ENCODE measurements at places on chromosomes 7 and 10.

- no peak for DNase-seq
Observed at GRCh38 chr10:129101232-129101980, 365.6 kb upstream of the MGMT start.

- no peak for DNase-seq
Observed at GRCh38 chr10:45371560-45371959, 2.5 kb upstream of the ALOX5 start.

GRCh38 chr7:138257459-138258196 lies 181.4 kb downstream of the AKR1D1 start:
- no peak for DNase-seq

DNA sequence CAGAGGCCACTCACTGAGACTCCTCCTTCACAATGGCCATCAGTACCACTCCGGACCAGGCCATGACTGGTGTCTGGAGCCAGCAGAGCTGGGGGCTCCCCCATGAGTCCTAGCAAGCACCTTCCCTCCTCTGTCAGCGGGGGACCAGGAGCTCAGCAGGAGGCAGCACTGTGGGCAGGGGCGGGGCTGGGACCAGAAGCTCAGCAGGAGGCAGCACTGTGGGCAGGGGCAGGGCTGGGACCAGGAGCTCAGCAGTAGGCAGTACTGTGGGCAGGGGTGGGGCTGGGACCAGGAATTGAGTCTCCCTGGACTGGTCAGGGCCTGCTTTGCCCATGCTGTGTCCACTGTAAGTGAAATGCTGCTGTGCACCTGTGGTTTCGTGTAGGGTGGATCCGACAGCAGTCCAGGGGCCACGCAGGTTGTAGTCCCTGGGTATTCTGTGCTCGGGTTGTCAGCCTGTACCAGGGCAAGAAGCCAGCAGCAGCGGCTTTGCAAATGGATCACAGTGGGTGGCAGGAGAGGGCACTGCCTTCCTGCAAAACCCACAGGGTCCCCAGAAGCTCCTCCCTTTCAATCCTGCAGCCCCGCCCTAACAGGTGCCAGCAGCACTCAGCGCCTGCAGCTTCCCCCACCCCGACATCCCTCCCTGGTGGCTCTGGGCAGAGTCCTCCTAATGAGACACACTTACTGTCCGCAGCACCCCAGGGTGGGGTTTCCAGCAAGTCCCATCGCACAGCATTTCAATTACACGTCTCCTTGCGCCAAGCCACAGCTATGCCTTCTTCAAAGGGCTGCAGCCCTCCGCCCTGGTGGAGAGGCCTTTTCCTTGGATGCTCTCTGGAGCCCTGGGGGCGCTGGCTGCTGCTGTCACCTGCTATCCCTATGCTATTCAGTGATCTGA lies 220.5 kb downstream of the TCERG1L start:
- DNase-seq = no peak

GRCh38 chr10:45144326-45145070 lies 143.8 kb downstream of the ZNF22 start:
- DNase-seq = no peak

GRCh38 chr7:129919492-129919891 lies 33.3 kb downstream of the UBE2H start:
- no peak for DNase-seq

DNA sequence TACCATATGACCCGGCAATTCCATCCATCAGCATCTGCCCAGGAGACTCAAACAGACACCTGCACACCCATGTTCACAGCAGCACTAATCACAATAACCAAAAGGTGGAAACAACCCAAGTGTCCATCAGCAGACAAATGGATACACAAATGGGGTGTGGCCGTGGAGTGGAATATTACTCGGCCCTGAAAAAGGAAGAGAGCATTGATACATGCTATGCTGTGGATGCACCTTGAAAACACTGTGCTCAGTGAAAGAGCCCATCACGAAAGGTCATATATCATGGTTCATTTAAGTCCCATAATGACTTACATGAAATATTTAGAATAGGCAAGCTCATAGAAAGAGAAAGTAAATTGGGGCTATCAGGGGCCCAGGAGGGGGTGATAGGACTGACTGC lies 57.5 kb upstream of the DNAAF5 start:
- no peak for DNase-seq

GRCh38 chr7:28069807-28070206 lies 110.8 kb downstream of the JAZF1 start:
- DNase-seq = no peak

- no peak for DNase-seq
Observed at GRCh38 chr7:44306606-44307005, 18.8 kb downstream of the CAMK2B start.

- no peak for DNase-seq
Observed at GRCh38 chr7:143145-143751, 49.1 kb upstream of the FAM20C start.

GRCh38 chr7:132347858-132348257 lies 228.4 kb downstream of the PLXNA4 start:
- DNase-seq = no peak

DNA sequence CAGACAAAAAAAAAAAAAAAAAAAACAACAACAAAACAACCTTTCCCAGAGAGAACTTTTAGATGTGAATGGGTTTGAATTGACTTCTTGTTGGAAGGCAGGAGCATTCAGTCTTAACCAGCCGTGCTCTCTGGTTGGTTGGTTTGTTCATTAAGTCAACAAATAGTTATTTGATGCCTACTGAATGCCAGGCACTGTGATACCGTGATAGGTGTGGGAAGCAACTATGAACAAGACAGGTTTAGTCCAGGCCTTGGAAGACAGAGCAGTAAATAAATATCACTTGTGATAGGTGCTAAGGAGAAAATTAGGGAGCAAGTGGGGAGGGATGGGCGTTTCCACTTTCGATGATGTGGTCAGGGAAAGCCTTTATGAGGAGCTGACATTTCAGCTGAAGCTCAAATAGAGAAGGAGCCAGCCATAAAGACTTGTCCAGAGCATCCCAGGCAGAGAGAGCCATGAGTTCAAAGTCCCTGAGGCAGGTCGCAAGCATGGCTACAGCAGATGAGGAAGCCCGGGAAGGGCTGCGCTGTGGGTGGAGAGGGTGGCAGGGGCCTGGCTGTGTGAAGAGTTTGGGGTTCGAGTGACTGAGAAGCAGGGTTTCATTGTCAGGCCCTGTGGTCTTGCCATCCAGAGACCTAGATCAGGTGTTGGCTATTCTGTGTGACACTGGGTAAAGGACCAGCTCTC lies 8.0 kb downstream of the TSPAN15 start:
- DNase-seq = no peak

DNA sequence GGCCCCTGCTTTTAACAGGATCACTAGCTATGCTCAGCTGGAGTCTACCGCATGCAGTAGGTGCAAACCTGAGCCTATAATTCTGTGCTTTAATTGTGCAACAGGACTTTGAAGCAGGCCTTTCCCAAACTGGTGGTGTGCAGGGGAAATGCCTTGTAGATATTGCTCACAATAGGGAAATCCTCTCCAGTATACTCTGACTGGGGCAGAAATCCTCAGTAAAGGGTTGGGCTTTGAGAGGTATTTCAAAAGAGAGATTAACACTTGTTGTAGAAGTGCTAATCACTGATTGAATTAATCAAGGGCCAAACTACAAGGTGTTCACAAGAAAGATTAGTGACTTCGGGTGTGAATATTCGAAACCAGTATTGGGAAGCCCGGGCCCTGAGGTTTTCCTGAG lies 58.5 kb upstream of the EXOC6 start:
- DNase-seq = no peak

DNA sequence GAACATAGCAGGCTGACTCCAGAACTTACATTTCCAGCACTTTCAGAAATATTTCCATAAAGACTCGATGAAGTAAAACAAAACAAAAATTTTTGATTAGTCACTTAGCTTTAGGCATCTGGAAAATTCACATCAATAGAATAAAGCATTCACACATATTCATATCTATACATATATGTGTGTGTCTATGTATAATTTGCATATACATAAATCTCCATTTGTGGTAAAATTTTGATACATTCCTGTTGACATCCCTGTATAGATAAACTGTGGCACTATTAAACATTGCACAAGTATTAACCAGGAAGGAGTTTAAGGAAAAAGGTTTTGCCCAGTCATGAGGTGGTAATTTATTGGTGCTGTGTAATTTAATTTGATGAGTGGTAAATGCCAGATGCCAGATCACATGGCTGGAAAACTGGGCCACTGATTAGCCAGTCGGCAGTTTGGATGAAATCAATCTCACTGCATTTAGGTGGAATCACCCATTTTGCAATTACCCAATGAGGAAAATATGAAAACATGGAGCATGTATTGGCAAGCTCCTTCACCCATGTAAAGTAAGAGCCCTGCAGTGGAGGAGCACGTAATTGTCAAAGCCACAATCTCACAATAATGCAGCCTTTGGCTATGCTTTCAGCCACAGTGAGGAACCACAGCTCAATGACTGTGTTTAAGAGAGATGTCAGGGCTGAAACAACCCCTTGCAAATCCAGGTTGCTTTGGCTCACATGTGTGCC lies 294.6 kb downstream of the RNLS start:
- no peak for DNase-seq

DNA sequence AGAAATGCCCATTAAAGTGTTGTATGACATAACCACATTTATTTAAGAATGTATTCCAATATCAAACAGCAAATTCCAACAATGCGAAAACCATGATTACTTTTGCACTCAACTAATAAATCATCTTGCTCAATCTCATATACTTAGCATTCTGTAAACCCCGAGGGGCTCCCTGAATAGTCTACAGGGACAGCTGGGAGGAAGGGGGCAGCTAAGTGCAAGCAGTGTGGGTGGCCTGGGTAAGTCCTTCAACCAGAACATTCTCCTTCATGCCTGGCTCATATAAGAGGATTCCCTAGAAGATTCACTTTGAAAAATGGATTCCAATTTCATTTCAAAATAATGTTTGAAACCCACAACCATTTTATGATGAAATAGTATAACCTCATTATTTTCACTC lies 355.5 kb downstream of the CDC14C start:
- DNase-seq = no peak

- no peak for DNase-seq
Observed at GRCh38 chr10:122749886-122750285, 50.2 kb upstream of the C10orf120 start.

DNA sequence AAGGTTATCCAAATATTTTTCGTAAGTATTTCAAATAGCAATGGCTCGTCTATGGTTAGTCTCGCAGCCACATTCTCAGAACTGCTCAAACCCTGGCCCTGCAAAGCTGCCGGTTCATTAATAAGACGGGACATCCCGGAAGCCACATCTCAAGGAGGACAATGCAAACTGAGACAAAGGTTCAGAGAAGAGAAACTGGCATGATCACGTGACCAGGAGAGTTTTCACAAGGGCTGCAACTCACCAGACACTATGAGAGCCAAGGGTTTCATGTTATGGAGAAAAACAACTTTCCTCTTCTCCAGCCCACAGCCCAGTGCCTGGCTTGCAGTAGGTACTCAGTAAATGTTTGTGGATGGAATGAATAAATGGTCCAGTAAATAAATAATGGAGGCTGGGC lies 5.0 kb upstream of the HSPA12A start:
- DNase-seq = no peak

DNA sequence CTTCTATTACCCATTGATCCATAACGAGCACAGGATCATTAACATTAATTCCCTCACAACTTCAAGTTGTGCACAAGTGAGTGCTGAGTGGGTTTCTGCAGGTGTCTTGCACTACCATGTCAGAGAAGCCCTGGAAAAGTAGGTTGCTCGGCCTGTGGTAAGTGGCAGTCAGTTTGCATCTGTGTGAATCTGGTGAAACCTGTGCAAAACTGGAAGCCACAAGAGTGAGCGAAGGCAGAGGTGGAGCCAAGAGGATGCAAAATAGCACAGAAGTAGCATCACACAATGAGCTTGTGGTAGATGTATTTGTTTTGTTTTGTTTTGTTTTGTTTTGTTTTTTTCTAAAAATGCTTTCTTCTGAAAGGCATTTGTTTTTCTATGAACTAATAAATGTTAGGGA lies 181.5 kb downstream of the THSD7A start:
- no peak for DNase-seq

DNA sequence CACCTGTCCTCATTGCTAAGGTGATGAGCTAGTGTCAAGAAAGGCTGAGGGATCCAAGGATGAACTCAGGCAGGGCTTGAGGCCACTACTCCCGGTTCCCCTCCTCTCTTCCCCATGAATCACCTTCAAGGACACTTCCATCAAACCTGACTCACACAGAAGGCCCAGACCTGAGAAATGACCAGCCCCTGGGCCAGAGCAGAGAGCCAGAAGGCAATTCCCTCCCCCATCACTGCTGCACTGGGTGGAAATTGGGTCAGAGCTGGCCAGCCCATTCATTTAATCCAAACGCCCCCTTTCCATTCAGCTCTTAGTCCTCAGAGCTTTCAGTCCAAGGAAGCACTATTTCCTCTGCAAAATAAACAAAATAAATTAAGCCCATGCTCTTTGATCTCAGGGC lies 182.0 kb downstream of the KCNMA1 start:
- DNase-seq = no peak

DNA sequence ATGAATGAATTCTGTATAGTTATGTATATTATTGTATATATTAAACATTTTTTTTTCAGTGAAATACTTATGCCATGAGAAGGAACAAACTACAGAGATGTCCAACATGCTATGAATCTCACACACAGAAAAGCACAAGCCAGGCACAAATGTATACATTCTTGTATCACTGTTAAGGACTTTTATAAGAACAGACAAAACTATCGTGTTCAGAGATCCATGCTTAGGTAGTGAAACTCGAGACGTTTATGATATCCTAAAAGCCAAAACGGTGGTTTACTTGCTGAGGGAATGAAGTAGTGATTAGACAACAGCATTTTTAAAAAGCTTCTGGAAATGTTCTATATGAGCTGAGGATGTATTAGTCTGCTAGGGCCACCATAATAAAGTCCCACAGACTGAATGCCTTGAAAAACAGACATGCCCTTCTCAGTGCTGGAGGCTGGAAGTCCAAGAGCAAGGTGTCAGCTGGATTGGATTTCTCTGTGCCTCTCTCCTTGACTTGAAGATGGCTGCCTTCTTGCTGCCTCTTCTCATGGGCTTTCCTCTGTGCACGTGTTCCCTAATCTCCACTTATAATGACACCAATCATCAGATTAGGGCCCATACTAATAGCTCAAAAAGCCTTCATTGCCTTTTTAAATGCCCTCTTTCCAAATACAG lies 4.3 kb downstream of the MKI67 start:
- DNase-seq = no peak

GRCh38 chr7:74066626-74067025 lies 17.0 kb upstream of the LIMK1 start:
- no peak for DNase-seq
